Stimulated activated CD4-positive, alpha-beta T cell treated with anti-CD3 and anti-CD28 coated beads, Interleukin-4, amount 100 ng/mL, for 48 hours (primary cell): ENCODE measurements at places on chromosomes 4 and X.

GRCh38 chr4:2339458-2340271, 77.8 kb upstream of the MXD4 start:
- DNase-seq = no peak

DNA sequence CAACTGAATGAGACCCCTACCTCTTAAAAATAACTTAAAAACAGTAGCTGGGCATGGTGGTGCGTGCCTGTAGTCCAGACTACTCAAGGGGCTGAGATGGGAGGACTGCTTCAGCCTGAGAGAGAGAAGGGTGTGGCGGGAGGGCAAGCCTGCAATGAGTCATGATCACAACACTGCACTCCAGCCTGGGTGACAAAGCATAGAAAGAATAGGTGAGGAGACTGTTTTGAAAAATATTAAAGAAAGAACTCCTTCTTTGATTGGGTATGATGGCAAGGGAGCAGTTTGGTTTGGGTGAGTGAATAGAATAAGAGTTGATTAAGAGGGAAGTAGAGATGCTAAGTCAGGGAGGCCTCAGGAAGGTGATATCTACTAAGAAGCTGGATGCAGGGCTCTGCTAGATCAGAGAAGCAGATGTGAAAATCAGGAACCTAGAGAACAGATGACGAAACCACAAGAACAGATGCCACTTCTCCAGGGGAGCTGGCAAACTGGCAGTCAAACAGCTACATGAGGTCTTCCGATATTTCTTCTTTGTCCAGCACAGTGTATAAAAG, 318.6 kb downstream of the OPHN1 start:
- DNase-seq = no peak

DNA sequence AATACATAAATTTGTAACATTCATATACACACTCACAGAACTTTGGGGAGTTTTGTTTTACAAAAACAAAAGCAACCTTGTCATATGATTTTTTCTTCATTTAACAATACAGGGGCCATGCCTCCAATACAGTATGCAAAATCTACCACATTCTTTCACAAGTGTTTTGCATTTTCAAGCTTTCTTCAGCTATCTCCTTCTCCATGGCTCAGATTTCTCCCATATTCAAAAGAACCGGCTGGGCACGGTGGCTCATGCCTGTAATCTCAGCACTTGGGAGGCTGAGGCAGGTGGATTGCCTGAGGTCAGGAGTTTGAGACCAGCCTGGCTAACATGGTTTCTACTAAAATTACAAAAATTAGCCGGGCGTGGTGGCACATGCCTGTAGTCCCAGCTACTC, 4.1 kb downstream of the TEX13B start:
- no peak for DNase-seq

GRCh38 chr4:37839426-37839825, 12.9 kb downstream of the PGM2 start:
- no peak for DNase-seq
